ENCODE measurements at places on chromosomes 2 and 18. TPM values are rescaled to one million over a fixed set of nuclear protein-coding genes. Genes with fewer than 3 reads are reported as not detected.

Gene COMMD1
- 24.7 TPM for total RNA-seq

Gene CSRNP3
- 7.3 TPM for total RNA-seq

Gene VSNL1
- 78.4 TPM for total RNA-seq

Gene FECH
- 21.8 TPM for total RNA-seq

Gene TMEM247
- not detected for total RNA-seq

Gene LINC00305
- total RNA-seq: not detected

Gene GALM
- 13.5 TPM for total RNA-seq

Gene CD28
- 0.11 TPM for total RNA-seq

Gene ALK
- total RNA-seq: 0.11 TPM

Gene TMEM37
- total RNA-seq: 9.6 TPM

Gene GPR55
- total RNA-seq: not detected

Gene CD8B
- 0.71 TPM for total RNA-seq

Gene HOXD12
- total RNA-seq: 0.17 TPM

Gene CD8B2
- not detected for total RNA-seq

Gene CCDC68
- 0.23 TPM for total RNA-seq

Gene LRRTM4
- total RNA-seq: 8.5 TPM

Gene GALR1
- 0.07 TPM for total RNA-seq

Gene NUP35
- 47.2 TPM for total RNA-seq

Gene IRS1
- 18.6 TPM for total RNA-seq

Gene UGT1A1
- not detected for total RNA-seq

Gene SNORC
- total RNA-seq: 3.4 TPM

Gene TRIB2
- 89.3 TPM for total RNA-seq

Gene EHBP1
- total RNA-seq: 35.3 TPM
